Activated naive CD8-positive, alpha-beta T cell treated with anti-CD3 and anti-CD28 coated beads, Interleukin-2, amount 10 ng/mL, durations not matched to agents 7 days and 5 days (primary cell): ENCODE measurements at places on chromosomes 11 and 22. TPM values are rescaled to one million over a fixed set of nuclear protein-coding genes. Genes with fewer than 3 reads are reported as not detected.
A peak's percentile ranks its signal among the peaks of the same experiment; 100 is the strongest.

TSGA10IP gene
- total RNA-seq: not detected

ANO3 gene
- not detected for total RNA-seq

LDHAL6A gene
- total RNA-seq: not detected

CLMP gene
- total RNA-seq: 0.25 TPM

SELENOM gene
- 17.3 TPM for total RNA-seq

DGCR6L gene
- 45.7 TPM for total RNA-seq

SPTBN2 gene
- 1.6 TPM for total RNA-seq

DNA sequence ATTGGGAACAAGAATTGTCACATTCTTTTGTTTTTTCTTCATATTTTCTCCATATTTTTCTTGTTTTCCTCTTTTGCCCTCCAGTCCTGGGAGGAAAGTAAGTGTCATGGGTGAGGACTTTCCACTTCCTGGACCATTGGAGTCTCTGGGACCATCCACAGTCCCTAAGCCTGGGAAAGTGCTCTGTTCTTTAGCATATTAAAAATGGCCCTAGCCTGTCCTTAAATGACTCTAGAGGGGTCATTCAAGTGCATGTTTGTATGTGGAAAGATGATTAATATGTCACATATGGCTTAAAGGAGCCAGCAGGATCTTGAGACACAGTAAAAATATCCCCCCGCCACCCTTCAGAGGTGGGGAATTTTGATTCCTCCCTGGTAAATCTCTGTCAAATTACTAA, 20.1 kb upstream of the SCGB1D1 start:
- H3K4me3 ChIP-seq: no peak overlapping the region
- no peaks in the 10 kb centered on the region for H3K36me3 ChIP-seq
- no peak overlapping the region for H3K27ac ChIP-seq

DNA sequence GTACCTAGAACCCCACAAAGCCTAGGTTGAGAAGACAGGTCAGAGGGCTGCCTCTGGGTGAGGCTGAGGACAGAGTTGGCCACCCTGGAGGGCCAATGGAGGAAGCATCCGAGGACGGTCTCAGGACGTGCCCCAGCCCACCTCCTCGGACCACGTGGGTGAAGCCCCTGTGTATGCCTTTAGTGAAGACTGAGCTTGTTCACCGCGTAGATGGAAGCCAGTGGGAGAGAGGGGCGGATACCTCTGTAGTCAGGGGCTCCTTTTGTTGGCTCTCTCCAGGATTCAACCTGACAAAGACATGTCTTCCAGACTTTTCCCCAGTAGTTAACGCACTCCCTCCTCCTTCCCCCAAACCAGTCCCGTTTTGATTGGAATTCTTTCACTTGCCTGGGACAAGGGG, 110.7 kb downstream of the ZBTB16 start:
- H3K36me3 ChIP-seq: peaks cover 5% of the 10 kb centered on the region
- peaks cover 76% of the 10 kb centered on the region for H3K4me1 ChIP-seq
- H3K27ac ChIP-seq: no peak overlapping the region
- no peak for DNase-seq
- H3K27me3 ChIP-seq: no peaks in the 10 kb centered on the region

- H3K27ac ChIP-seq: peak overlapping the region; percentile 91
- peaks cover 57% of the 10 kb centered on the region for H3K4me1 ChIP-seq
Observed at GRCh38 chr11:44610186-44610955, 44.9 kb downstream of the CD82 start.

- DNase-seq: no peak
- H3K4me1 ChIP-seq: no peaks in the 10 kb centered on the region
- no peaks in the 10 kb centered on the region for H3K27me3 ChIP-seq
- H3K4me3 ChIP-seq: no peak overlapping the region
- H3K27ac ChIP-seq: no peak overlapping the region
Observed at GRCh38 chr11:81203876-81204275, 1529.8 kb downstream of the FAM181B start.

- H3K27me3 ChIP-seq: peaks cover 5% of the 10 kb centered on the region
- peak; percentile 66 for DNase-seq
- H3K4me3 ChIP-seq: no peak overlapping the region
Observed at GRCh38 chr11:44286268-44286880, 23.6 kb downstream of the ALX4 start.

- no peaks in the 10 kb centered on the region for H3K27me3 ChIP-seq
- no peak overlapping the region for H3K4me3 ChIP-seq
- DNase-seq: no peak
- H3K4me1 ChIP-seq: no peaks in the 10 kb centered on the region
- H3K36me3 ChIP-seq: no peaks in the 10 kb centered on the region
- H3K27ac ChIP-seq: no peak overlapping the region
Observed at GRCh38 chr11:26767060-26767459, 45.2 kb upstream of the SLC5A12 start.

DNA sequence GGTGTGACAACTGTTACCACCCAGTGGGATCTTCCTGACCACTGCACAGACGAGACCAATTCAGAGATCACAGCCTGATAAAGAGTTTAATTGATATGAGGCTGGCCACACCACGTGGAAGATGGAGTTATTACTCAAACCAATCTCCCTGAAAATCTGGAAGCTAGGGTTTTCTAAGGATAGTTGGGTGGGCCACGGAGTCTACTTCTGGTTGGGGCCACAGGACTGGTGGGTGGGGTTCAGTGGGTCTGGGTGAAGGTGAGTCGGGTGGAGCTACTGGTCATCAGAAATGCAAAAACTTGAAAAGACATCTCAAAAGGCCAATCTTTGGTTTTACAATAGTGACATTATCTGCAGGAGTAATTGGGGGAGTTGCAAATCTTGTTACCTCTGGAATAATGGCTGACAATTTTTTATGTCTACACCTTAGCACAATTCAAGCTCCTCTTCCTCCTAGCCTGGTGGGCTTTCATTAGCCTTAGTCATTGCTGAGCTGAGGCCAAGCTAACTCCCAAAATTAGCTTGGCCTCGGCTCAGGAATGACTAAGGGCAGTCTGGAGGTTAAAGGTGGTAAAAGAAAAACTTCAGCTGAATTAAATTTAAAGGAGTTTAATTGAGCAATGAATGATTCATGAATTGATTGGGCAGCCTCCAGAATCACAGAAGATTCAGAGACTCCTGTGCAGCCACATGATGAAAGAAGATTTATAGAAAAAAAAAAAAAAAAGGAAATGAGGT, 13.1 kb downstream of the C11orf96 start:
- H3K27ac ChIP-seq: no peak overlapping the region
- H3K4me1 ChIP-seq: no peaks in the 10 kb centered on the region
- peaks cover 18% of the 10 kb centered on the region for H3K27me3 ChIP-seq
- no peak for DNase-seq

- no peak overlapping the region for H3K4me3 ChIP-seq
- no peak for DNase-seq
- peaks cover 7% of the 10 kb centered on the region for H3K4me1 ChIP-seq
Observed at GRCh38 chr11:76147106-76147740, 59.1 kb downstream of the WNT11 start.

DNA sequence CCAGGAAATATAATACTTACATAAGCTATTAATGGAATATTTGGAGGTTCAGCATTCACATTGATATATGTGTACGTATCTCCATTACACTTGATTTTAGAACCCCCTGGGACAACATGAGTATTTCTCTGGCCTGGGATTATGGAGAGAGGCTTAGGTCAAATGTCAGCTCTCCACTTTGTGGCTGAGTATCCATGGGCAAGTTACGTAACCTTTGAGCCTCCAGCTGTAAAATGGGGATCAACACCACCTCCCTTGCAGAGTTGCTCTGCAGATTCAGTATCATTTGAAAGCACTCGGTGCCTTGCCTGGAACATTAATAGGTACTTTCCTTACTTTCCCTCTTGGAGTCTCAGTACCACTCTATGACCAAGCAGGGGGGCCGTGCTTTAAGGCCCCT, 33.2 kb downstream of the C22orf31 start:
- peaks cover 14% of the 10 kb centered on the region for H3K4me1 ChIP-seq
- H3K4me3 ChIP-seq: no peak overlapping the region
- H3K36me3 ChIP-seq: no peaks in the 10 kb centered on the region

DNA sequence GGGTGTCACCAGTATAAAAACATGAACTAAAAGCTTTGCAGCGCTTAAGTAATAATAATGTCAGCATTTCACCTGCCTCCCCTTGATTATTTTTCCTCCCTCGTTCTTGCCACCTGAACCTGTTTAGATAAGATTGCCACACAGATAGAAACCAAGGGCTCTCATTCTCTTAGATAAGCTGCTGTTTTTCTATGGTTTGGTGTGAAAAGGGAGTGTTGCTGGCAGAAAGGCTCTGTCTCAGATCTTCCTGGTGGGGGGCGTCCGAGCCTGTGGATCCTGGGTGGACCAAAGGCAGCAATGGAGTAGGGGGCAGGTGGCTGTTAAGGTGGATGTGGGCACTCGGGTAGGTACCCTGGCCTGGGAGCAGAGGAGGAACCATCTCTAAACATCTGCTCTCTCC, 147.5 kb downstream of the ST3GAL4 start:
- no peak overlapping the region for H3K27ac ChIP-seq
- H3K4me1 ChIP-seq: no peaks in the 10 kb centered on the region
- H3K27me3 ChIP-seq: peaks cover 32% of the 10 kb centered on the region
- DNase-seq: no peak
- H3K36me3 ChIP-seq: no peaks in the 10 kb centered on the region

GRCh38 chr11:73647459-73648100, 1.2 kb downstream of the PLEKHB1 start:
- no peaks in the 10 kb centered on the region for H3K27me3 ChIP-seq
- peak; percentile 89 for DNase-seq
- no peaks in the 10 kb centered on the region for H3K36me3 ChIP-seq
- H3K4me3 ChIP-seq: peak overlapping the region; percentile 88
- peaks cover 14% of the 10 kb centered on the region for H3K4me1 ChIP-seq
- peak overlapping the region; percentile 79 for H3K27ac ChIP-seq

DNA sequence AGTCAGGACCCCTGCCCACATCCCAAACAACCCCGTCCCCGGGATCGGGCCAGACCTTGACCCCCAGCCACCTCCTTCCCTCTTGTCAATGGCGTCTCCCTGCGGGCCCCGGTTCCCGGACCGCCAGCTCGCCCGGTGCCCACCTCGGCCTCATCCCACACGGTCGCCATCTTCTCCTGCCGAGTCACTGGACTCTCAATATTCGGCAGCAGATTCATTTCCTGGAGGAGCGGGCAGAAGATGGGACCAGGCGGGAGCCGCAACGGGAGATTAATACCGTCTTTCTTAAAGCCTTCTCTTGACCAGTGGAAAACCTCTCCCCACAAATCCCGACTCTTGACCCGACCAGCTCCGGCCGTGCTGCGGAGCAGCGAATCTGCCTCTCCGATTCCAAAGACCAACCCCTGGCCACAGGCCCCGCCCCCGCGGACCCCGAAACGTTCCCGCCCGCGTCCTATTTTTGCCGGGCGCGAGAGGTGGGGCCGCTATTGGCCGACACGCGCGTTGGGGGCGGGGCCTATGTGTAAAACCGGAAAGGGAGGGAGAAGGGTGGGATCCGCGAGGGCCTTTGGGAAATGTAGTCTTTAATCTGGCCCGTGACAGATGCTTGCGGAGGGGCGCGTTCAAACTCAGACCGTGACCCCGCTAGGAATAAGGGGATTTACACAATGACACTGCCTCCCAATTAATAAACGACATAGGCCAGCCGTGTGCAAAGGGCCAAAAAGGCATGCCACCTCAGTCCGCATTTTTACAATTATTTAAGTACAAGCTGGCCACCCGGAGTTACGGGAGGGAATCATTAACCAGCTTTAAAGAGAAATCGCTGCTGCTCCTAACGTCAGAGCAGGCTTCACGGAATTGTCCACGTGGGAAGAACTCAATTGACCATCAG, at the start of gene PSMC3:
Gene PSMC3 (minus strand): TSS at position 378 of the 895 bp plus-strand sequence. CDS start 160 bp downstream, at position 218.
- DNase-seq: peak; percentile 99
- H3K4me1 ChIP-seq: peaks cover 18% of the 10 kb centered on the region
- peak within 1 kb of the TSS; percentile 100 for H3K4me3 ChIP-seq

- no peak for DNase-seq
- no peaks in the 10 kb centered on the region for H3K4me1 ChIP-seq
- no peak overlapping the region for H3K27ac ChIP-seq
- peaks cover 12% of the 10 kb centered on the region for H3K36me3 ChIP-seq
- no peak overlapping the region for H3K4me3 ChIP-seq
Observed at GRCh38 chr22:21964234-21964633, 11.6 kb upstream of the PPM1F start.

DNA sequence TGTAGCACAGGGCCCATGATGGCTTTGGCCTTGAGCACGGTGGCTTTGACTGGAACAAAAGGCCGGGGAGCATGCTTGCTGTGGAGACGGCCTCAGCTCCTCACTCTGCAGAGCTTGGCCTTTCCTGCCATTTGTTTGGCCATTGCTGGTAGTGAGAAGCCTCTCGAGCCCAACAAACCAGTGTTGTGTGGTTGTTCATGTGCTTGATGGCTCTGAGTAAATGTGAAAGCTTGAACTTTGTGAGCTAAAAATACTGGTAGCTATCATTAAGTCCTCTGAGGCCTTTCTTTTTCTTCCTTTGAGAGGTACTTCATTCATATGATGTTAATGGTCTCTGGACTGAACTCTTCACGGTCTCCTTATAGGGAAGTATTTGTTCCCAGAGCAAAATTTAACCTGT, 39.6 kb downstream of the NAT10 start:
- H3K27ac ChIP-seq: no peak overlapping the region
- H3K36me3 ChIP-seq: peaks cover 13% of the 10 kb centered on the region
- no peak for DNase-seq
- H3K4me1 ChIP-seq: no peaks in the 10 kb centered on the region

- DNase-seq: no peak
- no peaks in the 10 kb centered on the region for H3K27me3 ChIP-seq
- no peak overlapping the region for H3K27ac ChIP-seq
- H3K4me1 ChIP-seq: no peaks in the 10 kb centered on the region
Observed at GRCh38 chr11:131495423-131495822, 125.0 kb downstream of the NTM start.

- no peak overlapping the region for H3K4me3 ChIP-seq
- H3K27ac ChIP-seq: no peak overlapping the region
- DNase-seq: no peak
- peaks cover 19% of the 10 kb centered on the region for H3K4me1 ChIP-seq
- H3K27me3 ChIP-seq: no peaks in the 10 kb centered on the region
Observed at GRCh38 chr11:121559606-121560200, 106.9 kb upstream of the SORL1-AS1 start.

DNA sequence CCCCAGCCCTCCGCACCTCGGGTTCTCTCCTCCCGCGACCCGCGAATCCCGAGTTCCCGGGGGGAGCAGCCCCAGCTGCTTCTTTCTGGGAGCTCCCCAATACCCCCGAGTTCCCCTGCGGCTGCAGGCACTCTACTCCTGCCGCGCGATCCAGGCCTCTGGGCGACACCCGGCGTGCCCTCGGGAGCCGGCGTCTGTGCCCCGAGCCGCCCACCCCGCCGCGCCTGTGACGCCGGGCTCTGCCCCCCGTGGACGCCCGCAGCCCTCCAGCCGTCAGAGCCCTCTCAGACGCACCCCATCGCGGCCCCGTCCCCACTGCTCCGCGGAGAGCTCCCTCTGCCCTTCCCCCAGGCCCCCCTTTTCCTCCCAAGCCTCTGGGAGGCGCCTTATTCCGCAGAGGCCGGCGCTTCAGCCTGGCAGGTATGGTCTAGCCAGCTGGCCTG, 422 bp downstream of the GLB1L2 start:
- H3K4me3 ChIP-seq: peak overlapping the region; percentile 64
- H3K36me3 ChIP-seq: no peaks in the 10 kb centered on the region
- no peak overlapping the region for H3K27ac ChIP-seq
